Fibroblast of mammary gland (primary cell): ENCODE measurements at places on chromosomes 11 and 22.

DNA sequence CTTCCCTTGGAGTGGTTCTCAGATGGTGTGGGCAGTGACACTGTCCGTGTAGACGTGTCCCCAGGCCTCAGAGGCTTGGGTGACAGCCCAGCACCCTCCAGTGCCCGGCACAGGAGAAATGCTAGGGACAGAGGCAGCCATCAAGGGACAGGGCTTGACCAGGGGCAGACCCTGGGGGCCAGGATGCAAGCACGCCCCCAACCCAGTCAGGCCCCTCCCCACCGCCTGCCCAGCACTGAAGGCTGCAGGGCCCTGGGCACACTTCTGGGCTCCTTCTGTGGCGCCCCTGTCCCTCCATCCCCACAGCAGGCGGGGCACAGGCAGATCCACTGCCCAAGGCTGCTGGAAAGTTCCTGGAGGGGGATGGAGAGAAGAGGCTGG is 11.1 kb downstream of the IGF2 start:
- no peak for DNase-seq

- no peak for DNase-seq
Observed at GRCh38 chr11:20197881-20198280, 37.6 kb upstream of the DBX1 start.

DNA sequence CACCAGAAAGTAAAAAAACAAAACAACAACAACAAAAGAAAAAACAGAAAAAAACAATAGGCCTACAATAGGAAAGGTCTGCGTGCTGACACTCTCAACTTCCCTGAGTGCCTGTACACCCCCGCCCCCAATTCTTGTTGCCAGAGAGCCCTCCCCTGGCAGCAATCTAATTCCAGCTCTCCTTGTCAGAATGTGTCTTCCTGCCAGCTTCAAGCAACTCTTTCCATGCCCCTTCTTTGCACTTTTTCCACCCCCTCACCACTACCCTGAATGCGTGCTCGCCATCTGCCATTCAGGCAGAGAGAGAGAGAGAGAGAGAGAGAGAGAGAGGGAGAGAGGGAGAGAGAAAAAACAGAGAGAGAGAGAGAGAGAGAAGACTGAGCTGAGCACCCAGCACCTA is 245.0 kb downstream of the KIRREL3 start:
- no peak for DNase-seq

DNA sequence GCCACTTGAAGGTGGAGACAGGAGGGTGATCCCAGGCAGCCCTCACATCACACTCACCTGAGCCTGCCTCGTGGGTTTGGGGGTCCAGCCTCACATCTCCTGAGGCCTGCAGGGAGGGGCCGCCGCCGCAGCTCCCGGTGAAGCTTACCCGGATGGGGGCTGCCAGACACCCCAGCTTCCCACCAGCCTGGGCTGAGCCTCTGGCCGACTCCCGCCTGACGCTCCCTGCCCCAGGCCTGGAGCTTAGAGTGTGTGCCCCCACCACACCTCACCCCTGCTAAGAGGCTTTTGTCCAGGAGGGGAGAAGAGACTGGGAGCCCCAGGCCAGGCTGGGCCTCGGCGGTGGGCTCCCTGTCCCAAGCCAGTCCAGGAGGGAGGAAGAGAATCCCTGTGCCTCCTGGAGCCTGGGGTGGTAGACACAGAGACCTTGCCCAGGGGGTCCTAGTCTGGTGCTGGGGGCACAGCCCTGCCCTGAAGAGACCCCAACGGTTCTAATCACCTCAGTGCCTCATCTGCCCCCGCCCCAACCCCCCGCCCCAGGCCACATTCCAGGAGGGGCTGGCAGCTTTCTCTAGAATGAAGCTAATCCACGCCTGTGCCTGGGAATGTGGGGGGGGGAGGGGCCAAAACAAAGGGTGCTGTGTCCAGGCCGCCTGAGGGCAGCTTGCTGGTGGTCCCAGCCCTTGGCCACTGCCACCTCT is at the start of gene SLC16A8:
TSS of gene SLC16A8 (minus strand) at position 254 of the 701 bp plus-strand sequence. CDS start 1,311 bp downstream, outside the sequence.
- DNase-seq = no peak

GRCh38 chr22:45757068-45757467 is 85.4 kb downstream of the ATXN10 start:
- DNase-seq = no peak

- DNase-seq = no peak
Observed at GRCh38 chr11:36534276-36534840, 24.3 kb upstream of the TRAF6 start.
